ENCODE measurements at places on chromosomes 5 and 9.

- no peak for DNase-seq
Observed at GRCh38 chr5:35587419-35587818, 30.2 kb upstream of the SPEF2 start.

- DNase-seq: peak; percentile 7
Observed at GRCh38 chr5:139275956-139276355, 17.6 kb upstream of the MATR3 start.

GRCh38 chr9:37565661-37566618 is 10.2 kb downstream of the FBXO10 start:
- no peak for DNase-seq

GRCh38 chr5:39195198-39195826 is 24.1 kb downstream of the FYB1 start:
- DNase-seq: no peak

DNA sequence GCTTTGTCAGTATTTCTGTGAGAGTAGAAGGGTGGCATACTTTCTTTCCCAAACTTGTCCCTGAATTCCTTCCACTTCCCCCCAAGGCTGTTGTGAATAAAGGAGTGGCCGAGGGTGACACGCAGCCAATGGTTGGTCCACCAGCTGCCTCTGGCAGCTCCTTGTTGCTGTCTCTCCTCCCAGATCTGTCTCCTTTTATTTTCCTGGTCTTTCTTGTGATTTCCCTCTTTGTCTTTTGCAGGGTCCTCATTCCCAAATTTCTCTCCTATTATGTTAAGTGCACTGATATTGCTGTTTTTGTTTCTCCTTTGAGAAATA is 137.5 kb upstream of the HMHB1 start:
- DNase-seq: no peak

DNA sequence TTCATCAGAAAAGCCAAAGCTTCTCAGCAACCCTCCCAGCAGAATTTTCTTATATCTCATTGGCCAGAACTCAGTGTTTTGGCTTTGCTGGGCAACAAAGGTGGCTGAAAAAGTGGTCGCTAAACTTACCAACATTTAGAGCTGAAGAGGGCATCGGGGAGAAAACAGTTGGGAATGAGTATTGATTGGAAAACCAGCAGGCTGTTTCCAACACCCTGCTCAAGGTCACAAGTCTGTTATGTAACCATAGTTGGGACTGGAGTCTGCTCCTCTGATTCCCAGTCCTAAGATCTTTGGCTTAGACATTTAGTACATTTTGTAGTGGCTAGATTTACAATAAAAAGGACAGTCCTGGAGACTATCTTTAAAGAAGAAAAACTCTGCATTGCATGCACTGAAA is 17.1 kb downstream of the IL12B start:
- no peak for DNase-seq

DNA sequence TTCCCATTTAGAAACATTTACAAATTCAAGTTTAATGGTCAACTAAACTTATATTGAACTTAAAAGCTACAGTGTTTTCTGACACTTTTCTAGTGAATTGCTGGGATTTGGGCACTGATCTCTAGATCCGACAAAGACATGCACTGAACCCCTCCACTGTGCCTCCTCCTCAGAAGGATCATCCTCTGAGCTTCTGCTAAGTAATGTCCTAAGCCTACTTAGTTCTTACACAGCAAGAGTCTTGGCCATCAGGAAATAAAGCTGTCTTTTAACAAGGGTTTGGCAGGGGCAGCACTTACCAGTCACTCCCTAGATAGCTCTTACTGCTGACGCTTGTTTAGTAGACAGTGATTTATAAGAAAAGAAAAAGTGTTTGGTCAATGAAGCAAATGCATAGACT is 50.5 kb downstream of the FAM81B start:
- no peak for DNase-seq

GRCh38 chr5:79806741-79807140 is 117.1 kb downstream of the CMYA5 start:
- DNase-seq: no peak

- DNase-seq: no peak
Observed at GRCh38 chr5:1481266-1481958, 36.2 kb upstream of the SLC6A3 start.

DNA sequence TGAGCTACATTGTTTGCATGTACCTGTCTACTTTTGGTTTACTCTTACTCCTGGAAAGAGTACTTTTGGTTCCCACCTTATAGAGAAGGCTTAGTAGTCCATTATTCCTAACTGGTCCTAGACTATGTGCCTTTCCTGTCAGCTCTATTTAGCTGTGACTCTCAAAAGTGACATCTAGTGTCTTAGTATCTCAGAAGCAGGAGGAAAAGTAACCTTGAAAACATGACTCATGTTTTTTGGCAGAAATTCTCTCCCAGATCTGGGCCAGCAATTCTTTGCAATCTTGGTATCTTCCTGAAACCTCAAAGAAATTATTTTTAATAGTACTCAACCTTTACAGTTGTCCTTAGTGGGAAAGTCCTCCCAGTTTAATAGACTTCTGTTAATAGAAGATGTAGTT is 691.7 kb upstream of the SEMA6A start:
- no peak for DNase-seq

DNA sequence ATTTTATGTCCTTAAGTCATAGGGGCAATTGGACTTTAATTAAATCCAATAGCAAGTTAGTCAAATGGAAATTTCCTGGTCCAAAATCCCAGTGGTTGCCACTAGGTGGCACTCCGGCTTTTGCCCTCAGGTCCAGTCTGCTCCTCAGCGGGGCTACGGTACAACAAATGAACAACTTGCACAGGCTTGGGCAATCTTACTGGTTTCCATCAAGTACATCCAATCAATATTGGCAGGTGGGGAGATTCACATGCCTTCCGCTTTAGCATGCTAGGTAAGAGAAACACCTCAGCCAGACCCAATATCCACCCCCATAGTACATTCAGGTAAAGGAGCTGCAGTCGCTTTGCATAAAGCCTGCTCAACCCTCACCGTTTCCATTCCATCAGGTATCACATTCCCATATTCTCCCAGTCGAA is 6.3 kb upstream of the MXD3 start:
- peak; percentile 84 for DNase-seq

GRCh38 chr9:134064711-134065110 is 3.1 kb downstream of the BRD3 start:
- no peak for DNase-seq

GRCh38 chr9:19694601-19695000 is 94.2 kb downstream of the SLC24A2 start:
- no peak for DNase-seq

GRCh38 chr9:134663753-134664415 is 22.3 kb downstream of the COL5A1 start:
- DNase-seq: no peak

GRCh38 chr5:83877911-83878706 is 157.5 kb upstream of the HAPLN1 start:
- no peak for DNase-seq

- no peak for DNase-seq
Observed at GRCh38 chr5:77921094-77921768, 145.1 kb upstream of the TBCA start.

GRCh38 chr9:106717686-106718085 is 145.3 kb upstream of the ZNF462 start:
- no peak for DNase-seq

- DNase-seq: peak; percentile 55
Observed at GRCh38 chr9:136110082-136111061, 8.3 kb downstream of the TMEM250 start.

- DNase-seq: no peak
Observed at GRCh38 chr5:95959051-95959887, 2.4 kb downstream of the ELL2 start.

GRCh38 chr9:128792978-128793686 is 6.1 kb downstream of the TBC1D13 start:
- no peak for DNase-seq

DNA sequence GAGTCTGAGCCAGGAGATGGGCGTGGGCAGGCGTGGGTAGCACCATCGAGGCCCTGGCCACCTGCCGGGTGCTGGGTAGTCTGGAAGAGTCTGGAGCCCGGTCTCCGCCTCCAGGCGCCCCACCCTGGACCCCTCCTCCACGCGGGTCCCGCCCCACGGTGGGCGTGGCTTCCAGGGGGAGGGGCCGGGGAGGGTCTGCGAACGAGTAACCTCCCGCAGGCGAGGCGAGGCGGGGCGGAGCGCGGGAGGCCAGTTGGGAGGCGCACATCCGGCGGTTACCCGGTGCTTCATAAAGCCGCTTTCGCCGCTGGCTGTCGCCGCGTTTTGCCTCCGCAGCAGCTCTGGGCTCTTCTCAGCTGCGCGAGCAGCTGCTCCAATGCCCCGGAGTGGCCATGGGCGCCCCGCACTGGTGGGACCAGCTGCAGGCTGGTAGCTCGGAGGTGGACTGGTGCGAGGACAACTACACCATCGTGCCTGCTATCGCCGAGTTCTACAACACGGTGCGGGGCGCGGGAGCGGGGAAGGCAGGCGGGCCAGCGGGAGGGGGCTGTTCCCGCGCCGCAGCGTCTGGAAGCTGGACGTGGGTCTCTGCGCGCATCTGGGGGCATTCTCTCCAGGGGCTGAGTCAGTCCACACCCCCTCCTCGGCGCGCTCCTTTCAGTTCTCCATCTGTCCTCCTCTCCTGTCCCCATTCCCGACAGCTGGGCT is at the start of gene ACER2:
Gene ACER2 (plus strand): TSS at position 317 of the 708 bp plus-strand sequence. CDS start 76 bp downstream, at position 393.
- peak; percentile 97 for DNase-seq

DNA sequence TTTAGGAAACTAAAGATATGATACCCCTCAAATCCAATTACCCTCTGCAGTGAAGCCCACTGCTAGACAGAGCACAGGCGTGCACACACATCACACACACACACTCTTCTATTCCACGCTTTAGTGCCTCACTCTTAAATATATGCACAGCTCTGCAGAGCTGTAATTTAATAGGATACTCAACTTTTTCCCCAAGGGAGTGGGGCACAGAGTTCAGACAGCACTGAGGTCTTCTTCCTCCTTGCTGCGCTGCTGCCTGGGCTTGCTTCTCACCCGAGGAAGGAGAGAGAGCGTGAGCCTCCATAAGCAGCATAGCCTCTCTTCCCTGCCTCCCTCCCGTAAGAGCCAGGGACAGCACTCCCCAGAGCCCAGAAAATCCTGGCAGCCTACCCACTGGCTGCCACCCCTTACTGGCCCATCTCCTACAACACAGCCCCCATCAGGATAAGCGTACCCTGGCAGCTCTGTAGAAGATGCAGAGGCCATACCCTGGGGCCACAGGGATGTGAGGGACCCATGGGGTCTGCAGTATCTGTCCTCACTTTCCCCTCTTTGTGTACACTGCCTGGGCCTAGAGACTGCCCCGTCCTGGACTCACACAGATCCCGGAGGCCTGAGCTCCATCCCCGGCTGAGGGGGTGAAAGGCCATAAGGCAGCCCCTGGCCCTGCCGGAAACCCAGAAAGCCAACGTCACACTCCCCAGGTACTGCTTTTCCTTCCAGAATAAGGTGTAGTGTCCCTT is 102.1 kb downstream of the C5orf15 start:
- no peak for DNase-seq
